ENCODE measurements at places on chromosomes 16 and 17. TPM values are rescaled to one million over a fixed set of nuclear protein-coding genes. Genes with fewer than 3 reads are reported as not detected.

Gene C16orf54
- total RNA-seq, result not detected

Gene FNDC8
- not detected for total RNA-seq

GRCh38 chr17:38451030-38451839, 23.0 kb downstream of the ARHGAP23 start:
- DNase-seq, result peak; percentile 75

- peak; percentile 91 for DNase-seq
Observed at GRCh38 chr16:5865236-5865635, 767.6 kb upstream of the EEF2KMT start.

GRCh38 chr17:37888881-37889280, 35.3 kb upstream of the TBC1D3K start:
- no peak for DNase-seq

- DNase-seq, result peak; percentile 6
Observed at GRCh38 chr16:82888591-82889001, 261.8 kb downstream of the CDH13 start.
